Endodermal cell (in vitro differentiated cells): ENCODE measurements at places on chromosomes 7 and 10.

- no peaks in the 10 kb centered on the region for H3K27me3 ChIP-seq
- no peaks in the 10 kb centered on the region for H3K36me3 ChIP-seq
- H3K4me1 ChIP-seq, result no peaks in the 10 kb centered on the region
- no peak for DNase-seq
- H3K4me3 ChIP-seq, result no peak overlapping the region
- H3K27ac ChIP-seq, result no peak overlapping the region
Observed at GRCh38 chr7:43677864-43678263, 51.5 kb downstream of the COA1 start.

DNA sequence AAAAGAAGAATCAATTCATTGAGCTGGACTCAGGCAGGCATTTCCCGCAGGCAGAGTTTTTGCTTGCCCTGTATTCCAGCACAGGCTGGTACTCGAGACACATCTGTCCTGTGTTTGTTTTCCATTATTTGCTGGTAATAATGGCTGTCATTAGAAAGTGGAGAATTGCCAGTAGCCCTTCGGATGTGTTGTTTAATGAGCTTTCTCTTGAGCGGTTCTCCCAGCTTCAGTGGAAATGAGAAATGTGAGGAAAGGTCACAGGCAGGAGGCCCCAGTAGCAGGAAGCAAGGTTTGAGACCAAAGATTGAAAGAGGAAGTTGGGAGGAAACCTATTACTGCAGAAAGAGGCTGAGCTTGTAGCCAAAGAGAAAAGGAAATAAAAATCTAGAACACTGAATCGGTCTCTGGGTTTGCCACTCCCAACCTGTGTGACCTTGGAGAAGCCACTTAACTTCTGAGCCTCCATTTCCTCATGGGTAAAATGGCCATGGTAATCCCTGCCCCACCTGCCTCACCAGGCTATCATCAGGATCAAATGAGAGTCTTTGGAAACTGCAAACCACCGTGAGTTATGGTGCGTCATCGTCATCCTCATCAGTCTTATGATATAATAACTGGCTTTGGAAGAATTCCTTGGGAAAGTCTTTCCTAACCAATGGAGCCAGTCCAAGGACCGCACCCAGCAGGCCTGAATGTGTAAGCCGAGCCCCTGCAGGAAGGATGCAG lies 67.7 kb downstream of the TACR2 start:
- DNase-seq, result no peak
- no peaks in the 10 kb centered on the region for H3K27me3 ChIP-seq
- peak overlapping the region; percentile 22 for H3K27ac ChIP-seq

DNA sequence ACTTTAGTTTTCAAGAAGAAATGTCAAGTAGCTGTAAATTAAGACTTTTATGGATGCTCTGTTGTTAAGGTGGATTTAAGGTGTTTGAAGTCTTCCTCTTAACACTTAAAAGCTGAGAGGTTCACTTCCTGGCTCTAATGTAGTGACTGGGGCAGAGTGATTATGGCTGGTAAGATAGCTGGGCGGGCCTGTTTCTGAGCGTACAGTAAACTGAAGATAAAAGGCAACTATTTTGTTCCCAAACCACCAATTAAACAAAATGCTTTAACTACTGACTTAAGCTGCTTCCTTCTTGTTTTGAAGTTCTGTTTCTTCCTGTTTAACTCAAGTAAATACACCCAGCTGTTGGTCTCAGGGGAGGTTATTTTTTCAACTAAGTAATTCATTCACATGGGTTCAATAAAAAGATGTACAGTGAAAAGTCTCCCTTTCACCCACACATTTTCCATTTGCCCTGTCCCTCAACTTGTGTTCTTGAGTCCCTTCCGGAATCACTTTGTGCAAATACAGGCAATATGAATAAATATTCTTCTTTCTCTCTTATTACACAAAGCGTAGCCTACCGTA lies 19.3 kb downstream of the VWA2 start:
- H3K27ac ChIP-seq, result no peak overlapping the region
- H3K36me3 ChIP-seq, result no peaks in the 10 kb centered on the region
- H3K4me3 ChIP-seq, result no peak overlapping the region
- H3K27me3 ChIP-seq, result no peaks in the 10 kb centered on the region
- DNase-seq, result no peak

- no peak overlapping the region for H3K27ac ChIP-seq
- no peaks in the 10 kb centered on the region for H3K36me3 ChIP-seq
- H3K27me3 ChIP-seq, result no peaks in the 10 kb centered on the region
- no peaks in the 10 kb centered on the region for H3K4me1 ChIP-seq
- H3K4me3 ChIP-seq, result no peak overlapping the region
- no peak for DNase-seq
Observed at GRCh38 chr7:111439977-111440376, 122.3 kb downstream of the IMMP2L start.

DNA sequence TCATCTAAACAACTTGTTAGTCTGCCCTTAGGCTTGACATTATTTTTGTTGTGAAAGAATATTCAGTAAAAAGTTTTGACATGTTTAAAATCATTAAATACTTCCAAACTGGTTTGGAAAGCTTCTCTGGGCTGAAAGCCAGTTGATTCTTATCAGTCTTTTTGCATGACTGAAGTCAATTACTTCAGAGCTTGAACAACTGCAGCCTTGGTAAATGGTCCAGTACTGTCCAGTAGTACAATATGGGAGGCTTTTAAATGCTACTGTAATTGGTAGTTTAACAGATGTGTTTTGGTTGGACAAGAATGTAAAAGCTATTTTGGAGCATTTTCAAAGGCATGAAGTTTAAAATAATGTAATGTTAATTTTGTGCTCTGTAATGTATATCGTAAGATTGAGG lies 103.4 kb downstream of the SDK1 start:
- no peaks in the 10 kb centered on the region for H3K27me3 ChIP-seq
- no peak for DNase-seq
- H3K4me1 ChIP-seq, result peaks cover 11% of the 10 kb centered on the region
- H3K36me3 ChIP-seq, result no peaks in the 10 kb centered on the region
- H3K4me3 ChIP-seq, result no peak overlapping the region
- no peak overlapping the region for H3K27ac ChIP-seq

DNA sequence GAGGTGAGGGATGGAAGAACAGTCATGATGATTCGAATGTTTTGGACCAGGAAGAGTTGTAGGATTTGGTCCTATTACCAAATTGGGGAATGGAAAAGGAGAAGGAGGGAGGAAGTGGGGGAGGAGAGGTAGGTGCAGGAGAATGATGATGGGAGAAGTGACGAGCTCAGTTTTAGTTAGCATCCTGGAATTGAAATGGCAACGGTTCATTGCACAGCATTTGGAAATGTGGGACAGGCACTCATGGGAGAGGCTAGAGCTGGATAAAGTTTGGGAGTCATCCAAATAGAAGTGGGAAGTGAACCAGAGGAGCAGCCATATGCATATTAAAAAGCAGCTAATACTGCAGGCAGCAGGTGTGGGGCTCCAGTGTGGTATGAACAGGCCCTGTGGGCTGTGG lies 253.6 kb downstream of the SORCS3 start:
- no peak overlapping the region for H3K27ac ChIP-seq
- no peak overlapping the region for H3K4me3 ChIP-seq
- no peak for DNase-seq
- H3K4me1 ChIP-seq, result no peaks in the 10 kb centered on the region
